ENCODE measurements at places on chromosomes 5 and 9.
A peak's percentile ranks its signal among the peaks of the same experiment; 100 is the strongest.

GRCh38 chr9:28929433-28929832 lies 1356.2 kb upstream of the C9orf72 start:
- DNase-seq: no peak

- DNase-seq: no peak
Observed at GRCh38 chr9:135896626-135897025, 10.7 kb downstream of the CAMSAP1 start.

DNA sequence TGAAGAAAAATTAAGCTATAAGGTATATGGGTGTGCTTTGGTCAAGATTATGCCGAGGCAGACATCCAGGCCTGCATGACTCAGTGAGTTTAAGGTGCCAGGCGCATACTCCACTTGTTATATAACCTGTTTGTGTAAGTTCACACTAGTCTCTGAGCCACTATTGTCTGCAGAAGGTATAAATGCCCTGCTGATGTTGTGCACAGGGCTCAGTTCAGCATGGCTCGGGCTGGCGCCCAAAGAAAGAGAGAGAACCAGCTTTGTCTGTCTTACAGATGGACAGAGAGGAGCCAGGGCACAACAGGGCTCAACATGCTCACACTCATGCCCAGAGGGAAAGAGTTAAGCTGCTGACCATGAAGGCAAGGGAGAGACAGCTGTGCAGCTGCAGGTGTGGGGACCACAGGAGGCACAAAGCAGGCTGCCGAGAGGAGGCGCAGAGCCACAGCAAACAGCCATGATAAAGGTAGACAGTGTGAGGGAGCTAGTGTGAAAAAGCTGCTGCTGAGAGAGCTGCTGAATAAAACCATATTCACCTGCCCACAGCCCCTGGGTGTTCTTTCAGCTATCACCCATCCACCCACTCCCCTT lies 1587.6 kb upstream of the C9orf72 start:
- no peak for DNase-seq

DNA sequence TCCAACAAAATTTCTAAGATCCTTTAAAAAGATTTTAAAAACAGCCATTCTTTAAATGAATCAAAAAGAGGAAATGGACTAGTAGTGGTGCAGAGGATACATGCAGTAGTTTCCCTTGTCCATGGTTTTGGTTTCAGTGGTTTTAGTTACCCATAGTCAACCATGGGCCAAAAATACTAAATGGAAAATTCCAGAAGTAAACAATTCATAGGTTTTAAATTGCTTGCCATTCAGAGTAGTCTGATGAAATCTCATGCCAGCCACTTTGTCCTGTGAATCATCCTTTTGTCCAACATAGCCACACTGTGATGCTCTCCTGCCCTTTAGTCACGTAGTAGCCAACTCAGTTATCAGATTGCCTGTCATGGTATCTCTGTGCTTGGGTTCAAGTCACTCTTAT lies 286.1 kb downstream of the ANXA1 start:
- DNase-seq: no peak

- no peak for DNase-seq
Observed at GRCh38 chr5:23235246-23235645, 272.2 kb upstream of the PRDM9 start.

GRCh38 chr5:142644640-142645361 lies 41.1 kb downstream of the FGF1 start:
- DNase-seq: peak; percentile 95

DNA sequence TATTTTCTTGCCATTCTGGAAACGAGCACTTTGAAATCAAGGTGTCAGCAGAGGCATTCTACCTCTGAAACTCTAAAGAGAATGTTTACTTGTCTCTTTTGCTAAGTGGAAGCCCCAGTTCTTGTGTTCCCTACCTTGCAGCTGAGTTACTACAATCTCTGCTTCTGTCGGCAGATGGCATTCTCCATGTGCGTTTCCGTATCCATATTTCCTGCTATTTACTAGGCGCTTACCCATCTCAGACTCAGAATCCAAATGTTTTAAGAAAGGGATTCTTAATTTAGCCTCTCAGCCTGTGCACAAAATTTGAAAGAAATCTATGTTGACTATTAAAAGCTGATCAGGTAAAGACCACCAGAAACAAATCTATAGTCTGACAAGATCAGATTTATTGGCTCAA lies 221.3 kb upstream of the FTMT start:
- peak; percentile 11 for DNase-seq

- no peak for DNase-seq
Observed at GRCh38 chr5:16520841-16521240, 55.2 kb upstream of the ZNF622 start.

DNA sequence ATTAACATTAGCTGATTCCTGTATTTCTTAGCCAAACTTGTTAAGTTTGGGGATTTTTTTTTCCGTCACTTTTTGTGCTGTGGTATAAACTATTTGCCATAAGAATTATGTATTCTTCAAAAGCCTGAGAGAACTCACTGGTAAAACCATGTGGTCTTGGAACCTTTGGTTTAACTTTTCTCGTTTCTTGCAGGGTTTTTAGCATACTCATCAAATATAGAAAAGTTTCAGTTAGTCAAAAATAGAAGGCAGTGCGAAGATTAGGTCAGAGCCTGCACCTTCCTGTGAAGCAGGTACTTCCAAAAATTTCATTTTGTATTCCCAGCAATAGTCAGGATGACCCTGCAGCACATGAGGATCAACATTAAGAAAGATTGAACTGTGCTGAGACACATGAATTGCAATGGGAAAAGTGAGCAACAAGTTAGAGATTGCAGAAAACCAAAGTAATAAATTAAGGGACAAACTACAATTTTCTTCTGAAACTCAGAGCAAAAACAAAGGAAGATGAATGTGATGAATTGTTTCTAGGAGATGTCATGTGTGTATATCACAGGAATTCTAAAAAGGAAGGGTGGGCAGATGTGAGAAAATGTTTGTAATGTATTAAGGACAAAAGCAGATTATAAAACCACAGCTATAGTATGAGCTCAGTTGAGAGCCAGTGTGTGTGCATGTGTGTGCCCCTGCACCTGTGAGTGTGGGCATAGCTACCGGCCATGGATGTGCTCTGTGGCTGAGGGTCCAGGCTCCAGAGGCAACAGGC lies 102.2 kb downstream of the ANGPTL2 start:
- DNase-seq: no peak

- no peak for DNase-seq
Observed at GRCh38 chr9:85216601-85217000, 525.2 kb downstream of the AGTPBP1 start.

DNA sequence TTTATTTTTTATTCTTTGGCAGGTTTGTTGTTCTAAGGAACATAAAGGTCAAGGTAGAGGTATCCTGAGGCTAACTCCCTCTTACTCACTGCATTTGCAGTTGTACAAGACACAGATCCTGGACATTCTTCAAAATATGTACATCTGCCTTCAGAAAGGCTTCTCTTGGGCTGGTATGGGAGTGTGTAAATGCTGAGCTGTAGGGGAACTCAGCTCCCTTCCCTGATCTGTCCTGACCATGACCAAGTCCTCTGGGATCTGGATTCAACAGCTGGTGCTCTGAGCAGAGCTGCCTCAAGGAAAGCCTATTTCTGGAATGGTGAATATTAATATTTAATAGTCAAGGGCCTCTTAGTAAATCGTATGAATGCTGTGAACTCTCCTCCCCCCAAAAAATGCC lies 117.4 kb downstream of the PRKACG start:
- no peak for DNase-seq

GRCh38 chr5:125525356-125525755 lies 778.9 kb upstream of the ZNF608 start:
- DNase-seq: no peak

DNA sequence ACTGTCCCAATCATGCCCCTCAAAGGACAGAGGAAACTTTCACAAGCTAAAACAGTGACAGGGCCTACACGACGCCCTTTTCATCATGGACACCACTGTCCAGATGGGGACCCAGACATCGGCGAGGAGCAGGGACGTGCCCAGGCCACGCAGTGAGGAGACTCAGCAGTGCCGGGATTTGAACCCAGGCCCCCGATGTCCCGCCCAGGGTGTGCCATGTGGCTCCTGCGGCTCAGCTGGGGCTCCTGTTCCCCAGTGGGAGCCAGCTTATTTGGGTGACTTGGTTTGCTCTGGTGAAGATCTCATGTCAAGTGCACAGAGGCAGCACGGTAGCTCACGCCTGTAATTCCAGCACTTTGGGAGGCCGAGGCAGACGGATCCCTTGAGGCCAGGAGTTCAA lies 82.2 kb downstream of the STK10 start:
- DNase-seq: no peak

GRCh38 chr9:113695901-113696300 lies 180.2 kb upstream of the ZNF618 start:
- no peak for DNase-seq

GRCh38 chr5:131593921-131594320 lies 41.1 kb downstream of the RAPGEF6 start:
- no peak for DNase-seq

DNA sequence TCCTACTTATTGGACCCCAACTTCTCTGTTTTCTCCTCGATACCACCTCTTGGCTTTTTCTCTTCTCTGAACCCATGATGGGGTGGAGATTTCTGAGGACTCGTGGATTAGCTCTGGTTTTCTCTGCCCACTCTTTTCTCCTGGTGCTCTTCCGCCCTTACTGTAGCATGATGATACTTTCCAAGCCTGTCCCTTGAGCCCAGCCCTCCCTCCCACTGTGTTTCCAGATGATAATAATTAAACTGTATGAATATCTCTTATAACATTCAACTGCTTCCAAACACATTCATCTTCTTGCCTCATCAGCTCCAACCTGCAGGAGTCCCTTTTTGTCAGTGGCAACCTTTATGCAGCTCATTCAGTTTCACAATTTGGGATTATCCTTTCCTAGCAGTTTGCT lies 494.2 kb upstream of the KLF4 start:
- DNase-seq: peak; percentile 33

DNA sequence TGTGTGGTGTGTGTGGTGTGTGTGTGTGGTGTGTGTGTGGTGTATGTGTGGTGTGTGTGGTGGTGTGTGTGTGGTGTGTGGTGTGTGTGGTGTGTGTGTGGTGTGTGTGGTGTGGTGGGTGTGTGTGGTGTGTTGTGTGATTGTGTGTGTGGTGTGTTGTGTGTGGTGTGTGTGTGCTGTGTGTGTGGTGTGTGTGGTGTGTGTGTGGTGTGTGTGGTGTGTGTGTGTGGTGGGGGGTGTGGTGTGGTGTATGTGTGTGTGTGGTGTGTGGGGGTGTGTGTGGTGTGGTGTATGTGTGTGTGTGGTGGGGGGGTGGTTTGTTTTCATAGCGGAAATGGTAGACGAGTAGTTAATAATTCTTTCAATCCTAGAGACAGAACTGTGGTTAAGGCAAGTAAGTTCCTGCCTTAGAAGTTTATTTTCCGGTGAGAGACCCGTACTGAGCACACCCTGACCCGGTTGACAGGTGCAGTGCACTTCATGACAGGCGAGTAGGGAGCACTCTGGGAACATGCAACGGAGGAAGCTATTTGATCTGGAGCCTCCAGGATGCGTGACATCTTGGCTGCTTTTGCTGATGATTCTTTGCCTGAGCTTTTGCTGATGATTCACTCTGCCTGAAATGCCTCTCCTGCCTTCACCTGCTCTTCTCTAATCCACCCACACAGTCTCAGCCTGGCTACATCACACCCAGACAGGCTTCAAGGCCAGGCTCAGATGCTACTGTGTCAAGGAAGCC lies 21.7 kb upstream of the FAT2 start:
- no peak for DNase-seq

GRCh38 chr9:7961076-7961475 lies 161.5 kb upstream of the DMAC1 start:
- no peak for DNase-seq

GRCh38 chr5:149567226-149567625 lies 14.1 kb upstream of the ARHGEF37 start:
- no peak for DNase-seq

GRCh38 chr5:152499814-152500535 lies 94.9 kb upstream of the NMUR2 start:
- no peak for DNase-seq

DNA sequence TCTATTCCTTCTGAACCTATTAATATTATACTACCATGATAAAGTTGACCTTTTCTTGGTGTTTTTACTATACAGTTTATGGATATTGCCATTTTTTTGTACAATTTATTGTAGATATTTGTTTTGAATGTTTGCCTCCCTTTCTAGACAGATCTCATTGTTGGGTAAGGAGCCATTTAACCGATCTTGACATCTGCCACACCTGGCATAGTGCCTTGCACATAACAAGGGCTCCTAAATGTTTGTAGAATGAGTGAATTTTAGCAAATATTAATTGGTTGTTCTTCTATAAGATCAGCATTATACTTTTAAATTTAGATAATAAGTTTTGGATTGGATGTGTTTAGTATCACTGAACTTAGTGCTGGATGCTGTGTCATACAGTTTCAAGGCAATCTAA lies 175.3 kb downstream of the GDNF start:
- no peak for DNase-seq

GRCh38 chr5:119220576-119221197 lies 135.1 kb upstream of the TNFAIP8 start:
- no peak for DNase-seq

DNA sequence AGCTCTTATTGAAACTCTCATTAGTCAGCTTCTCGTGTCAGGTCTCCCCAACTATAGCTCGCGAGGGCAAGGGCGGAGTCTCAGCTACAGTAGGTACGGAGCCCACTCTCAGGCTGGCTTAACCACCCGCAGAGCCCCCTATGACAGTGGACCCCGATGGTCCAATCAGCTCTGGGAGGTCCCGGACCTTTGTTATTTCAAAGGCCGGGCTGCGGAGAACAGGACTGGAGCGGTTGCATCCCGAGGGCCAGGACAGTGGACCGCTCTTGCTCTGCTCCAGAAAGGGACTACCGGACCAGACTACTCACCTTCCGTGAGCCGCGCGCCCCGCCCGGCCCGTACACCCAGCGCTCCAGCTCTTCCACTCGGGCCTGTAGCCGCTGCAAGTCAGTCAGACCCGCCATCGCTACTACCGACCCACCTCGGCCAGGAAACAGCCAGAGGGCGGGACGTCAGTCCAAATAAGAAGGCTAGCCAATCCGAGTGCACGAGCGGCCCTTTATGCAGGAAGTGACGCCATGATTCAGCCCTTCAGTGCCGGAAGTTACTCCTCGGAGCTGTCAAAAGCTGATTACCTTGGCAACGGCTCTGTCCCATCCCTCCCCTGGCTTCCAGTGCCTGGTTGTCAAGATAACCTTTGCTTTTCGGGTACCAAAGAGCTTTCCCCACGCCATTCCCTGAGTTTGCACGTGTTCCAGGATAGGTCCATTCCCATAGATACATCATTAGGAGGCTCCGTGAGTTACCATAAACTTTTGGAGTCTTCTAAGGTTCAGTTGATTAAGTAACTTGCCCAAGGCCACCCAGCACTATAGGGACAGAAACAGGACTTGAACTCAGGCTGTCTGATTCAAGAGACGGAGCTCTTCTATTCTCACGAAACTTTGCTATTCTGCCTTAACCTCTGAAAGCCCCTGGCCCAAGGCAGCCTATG lies at the start of gene DCTN3:
TSS of gene DCTN3 (minus strand) at position 435 of the 934 bp plus-strand sequence. CDS start at position 404, 31 bp downstream.
- DNase-seq: peak; percentile 97

DNA sequence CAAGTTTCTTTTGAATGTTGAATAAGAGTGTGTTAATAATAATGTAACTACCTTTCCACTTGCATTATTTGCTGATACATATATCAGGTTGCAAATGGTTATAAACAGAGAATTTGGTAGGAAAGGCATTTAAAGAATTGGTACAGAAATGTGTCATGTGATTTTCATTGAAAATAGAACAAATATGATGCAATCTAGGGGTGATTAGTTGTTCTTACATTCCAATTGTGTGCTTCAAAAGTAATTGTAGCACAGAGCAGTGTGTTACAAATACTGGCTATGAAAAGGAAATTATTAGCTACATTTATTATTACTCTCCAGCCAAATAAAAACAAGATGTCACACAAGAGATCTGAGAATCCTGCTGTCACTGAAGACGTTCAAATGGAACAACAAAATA lies 61.8 kb upstream of the PRDM9 start:
- DNase-seq: no peak
